ENCODE measurements at places on chromosomes 5 and 9.

DNA sequence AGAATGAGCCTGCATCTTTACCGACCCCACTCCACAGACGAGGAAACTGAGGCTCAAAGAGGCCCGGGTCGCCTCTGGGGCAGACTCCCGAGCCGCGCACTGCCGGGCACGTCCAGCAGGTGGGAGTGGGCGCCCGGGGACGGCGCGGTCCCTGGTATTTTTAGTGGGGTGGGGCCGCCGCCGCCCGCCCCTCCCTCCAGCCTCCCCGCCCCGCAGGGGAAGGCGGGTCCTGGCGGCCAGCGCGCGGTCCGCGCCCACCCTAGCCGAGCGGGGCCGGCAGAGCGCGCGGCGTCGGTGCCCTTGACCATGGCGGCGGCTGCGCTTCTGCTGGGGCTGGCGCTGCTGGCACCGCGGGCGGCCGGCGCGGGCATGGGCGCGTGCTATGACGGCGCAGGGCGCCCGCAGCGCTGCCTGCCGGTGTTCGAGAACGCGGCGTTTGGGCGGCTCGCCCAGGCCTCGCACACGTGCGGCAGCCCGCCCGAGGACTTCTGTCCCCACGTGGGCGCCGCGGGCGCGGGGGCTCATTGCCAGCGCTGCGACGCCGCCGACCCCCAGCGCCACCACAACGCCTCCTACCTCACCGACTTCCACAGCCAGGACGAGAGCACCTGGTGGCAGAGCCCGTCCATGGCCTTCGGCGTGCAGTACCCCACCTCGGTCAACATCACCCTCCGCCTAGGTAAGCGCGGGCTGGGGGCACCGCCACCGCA lies at the start of gene LAMC3:
TSS of gene LAMC3 (plus strand) at position 266 of the 710 bp plus-strand sequence. CDS start at position 307, 41 bp downstream.
- no peak for DNase-seq

DNA sequence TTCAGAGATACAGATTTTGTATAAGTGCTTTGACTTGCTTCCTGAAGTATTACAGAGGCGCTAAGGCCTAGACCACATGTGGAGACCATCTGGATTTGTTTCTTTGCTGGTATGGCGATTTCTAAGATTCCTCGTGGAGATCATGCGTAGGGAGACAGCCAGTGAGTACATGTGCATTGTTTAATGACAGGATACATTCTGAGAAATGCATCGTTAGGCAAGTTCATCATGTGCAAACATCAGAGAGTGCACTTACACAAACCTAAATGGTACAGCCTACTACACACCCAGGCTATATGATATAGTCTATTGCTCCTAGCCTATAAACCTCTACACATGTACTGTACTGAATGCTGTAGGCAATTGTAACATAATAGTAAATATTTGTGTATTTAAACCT lies 16.5 kb upstream of the CEP120 start:
- no peak for DNase-seq

DNA sequence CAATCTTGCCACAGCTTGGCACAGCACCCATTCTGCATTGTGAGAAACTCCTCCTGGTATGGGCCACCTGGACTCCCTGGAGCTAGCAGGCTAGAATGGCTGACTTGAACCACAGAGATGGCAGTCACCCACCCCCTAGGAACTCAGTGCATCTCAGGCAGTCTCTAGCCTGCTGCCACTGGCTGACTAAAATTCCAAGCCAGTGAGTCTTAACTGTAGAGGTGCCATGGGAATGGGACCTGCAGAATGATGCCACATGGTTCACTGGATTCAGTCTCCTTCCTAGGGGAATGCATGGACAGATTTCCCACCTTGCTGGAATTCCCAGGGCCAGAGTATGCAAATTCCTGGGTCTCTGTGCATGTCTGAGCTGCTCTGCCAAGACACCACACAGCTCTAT lies 382.9 kb downstream of the MAN2A1 start:
- no peak for DNase-seq

DNA sequence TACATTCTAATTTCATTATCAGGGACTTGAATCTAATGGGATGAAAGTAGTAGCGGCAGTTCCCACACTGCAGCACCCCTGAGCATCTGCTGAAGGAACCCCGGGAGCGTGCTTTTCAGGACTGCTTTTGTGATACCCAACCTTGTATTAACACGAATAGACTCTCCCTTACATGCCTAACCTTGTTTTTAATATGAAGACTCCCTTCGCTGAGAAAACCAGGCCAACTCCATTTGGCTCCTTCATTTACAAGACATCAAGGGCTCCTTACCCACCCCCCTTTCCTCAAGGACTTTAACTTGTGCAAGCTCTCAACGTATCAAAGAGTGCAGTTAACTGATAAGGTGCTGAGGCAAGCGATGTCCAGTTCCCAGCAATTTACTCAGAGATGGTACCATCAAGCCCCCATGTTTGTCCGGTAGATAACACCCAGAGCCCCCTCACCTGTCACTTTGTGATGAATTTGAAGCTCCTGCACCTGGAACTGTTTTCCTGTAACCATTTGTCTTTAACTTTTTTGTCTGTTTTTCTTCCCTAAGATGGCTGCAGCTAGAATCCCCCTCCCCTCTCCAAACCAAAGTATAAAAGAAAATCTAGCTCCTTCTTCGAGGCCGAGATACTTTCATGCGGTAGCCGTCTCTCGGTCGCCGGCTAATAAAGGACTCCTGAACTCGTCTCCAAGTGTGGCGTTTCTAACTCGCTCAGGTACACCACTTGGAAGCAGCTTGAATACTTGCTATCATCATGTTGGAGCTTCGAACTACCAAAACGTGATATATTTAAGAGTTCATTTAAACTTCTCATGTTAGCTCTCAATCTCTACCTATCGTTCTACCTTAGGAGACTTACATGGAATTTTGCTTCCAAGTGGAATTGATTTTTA lies 10.7 kb downstream of the HNRNPH1 start:
- no peak for DNase-seq

DNA sequence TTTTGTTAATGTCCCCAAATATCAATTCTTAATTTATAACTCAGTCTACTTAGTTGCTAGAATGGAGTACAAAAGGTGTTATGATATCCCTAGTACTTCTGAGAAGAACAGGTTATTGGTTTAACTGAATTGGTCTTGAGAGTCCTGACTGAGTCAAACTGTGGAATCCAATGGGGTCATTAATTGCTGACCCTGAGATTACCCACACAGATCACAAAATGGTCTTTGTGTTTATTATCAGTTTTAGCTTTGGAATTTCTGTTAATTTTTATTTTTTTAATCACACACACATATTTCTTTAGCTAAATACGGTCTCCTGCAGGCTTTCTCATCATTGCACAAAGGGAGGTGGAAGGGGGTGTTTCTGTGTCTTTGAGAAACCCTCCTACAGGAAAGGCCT lies 301.6 kb downstream of the EBF1 start:
- DNase-seq: no peak

DNA sequence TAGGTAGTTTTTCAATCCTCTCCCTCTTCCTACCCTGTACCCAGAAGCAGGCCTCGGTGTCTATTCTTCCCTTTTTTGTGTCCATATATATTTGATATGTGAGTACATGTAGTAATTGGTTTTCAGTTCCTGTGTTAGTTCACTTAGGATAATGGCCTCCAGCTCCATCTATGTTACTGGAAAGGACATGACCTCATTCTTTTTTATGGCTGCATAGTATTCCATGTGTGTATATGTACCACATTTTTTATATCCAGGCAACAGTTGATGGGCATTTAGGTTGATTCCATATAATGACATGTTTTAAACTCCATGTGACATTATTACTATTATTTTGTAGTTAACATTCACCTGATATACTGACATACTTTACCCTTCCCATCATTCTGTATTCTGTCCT lies 49.1 kb downstream of the CAVIN4 start:
- no peak for DNase-seq

GRCh38 chr5:60522292-60522905 lies 177.6 kb downstream of the DEPDC1B start:
- no peak for DNase-seq

DNA sequence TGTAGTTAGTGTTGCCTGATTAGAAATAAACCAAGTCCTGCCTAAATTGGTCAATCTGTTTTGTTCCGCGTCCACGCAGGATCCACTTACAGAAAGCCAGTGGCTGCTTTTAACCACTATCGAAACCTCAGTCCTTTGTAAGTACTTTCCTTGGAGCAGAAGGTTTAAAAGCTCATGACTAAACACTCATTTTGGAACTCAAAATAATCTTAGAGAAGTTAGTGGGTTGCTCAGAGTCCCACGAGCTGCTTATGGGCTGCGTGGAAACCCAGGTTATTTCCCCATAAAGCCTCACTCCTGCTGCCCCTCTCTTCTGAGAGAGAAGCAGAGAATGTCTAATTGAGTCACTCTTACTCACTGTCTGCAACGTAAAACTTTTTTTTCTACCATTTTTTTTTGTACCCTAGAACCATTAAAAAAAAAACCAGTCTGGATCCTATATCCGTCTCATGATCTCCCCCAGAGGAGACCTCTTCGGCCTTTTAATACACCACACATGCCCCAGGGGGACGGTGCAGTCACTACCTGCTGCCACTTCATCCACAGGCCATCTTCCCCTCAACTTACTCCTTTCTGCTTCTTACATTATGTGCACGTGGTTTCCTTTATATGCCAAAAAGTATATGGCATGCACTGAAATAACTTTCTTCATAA lies 7.6 kb downstream of the BASP1 start:
- DNase-seq: no peak

All from NCI-H1436 treated with DMSO at 0.1 percent for 48 hours (cell line).